Fibroblast of skin of back (primary cell): ENCODE measurements at places on chromosomes 2 and 18.

- no peak for DNase-seq
Measured at GRCh38 chr2:88027697-88028389, 11.5 kb upstream of the RNU2-63P start.

DNA sequence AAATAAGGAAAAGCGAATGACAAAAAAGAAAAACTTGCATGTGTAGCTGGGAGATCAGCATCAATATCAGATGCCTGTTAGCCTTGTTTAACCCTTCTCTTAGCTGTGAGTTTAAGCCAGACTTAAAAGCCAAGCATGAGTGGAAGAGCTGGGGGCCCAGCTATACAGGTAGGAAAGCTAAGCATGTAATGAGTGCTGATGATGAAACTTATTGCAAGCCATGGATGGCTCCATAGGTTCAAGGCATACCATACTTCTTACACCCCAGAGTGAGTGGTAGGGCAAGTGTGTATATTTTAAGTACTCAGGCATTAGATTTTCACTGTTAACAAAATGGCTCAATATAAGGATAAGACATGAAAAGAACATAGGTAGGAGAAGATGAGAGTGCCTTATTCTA, 28.0 kb downstream of the RBBP8 start:
- no peak for DNase-seq

- DNase-seq, result no peak
Measured at GRCh38 chr2:29110916-29111535, 4.2 kb upstream of the CLIP4 start.

DNA sequence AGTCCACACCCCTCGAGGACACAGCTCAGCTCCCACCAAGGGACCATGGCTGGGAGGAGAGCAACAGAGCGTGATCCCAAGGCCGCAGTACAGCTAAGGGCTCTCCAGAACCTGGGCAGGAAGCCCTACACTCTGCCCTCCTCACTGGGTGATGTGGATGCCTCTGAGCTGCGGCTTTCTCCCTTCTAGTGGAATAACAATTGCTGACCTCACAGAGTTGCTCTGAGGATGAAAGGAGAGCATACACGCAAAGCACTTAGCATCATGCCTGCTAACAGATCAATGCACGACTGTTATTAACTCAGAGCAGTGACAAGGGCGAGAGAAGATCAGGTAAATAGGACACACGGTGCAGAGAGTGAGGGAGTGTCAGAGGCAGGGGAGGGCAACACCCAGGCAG, 74.2 kb downstream of the ZFP36L2 start:
- DNase-seq, result no peak

GRCh38 chr2:236981701-236982485, 103.8 kb upstream of the COPS8 start:
- no peak for DNase-seq

GRCh38 chr18:33316146-33316587, 124.4 kb downstream of the CCDC178 start:
- no peak for DNase-seq

- DNase-seq, result no peak
Measured at GRCh38 chr2:62506421-62506750, 391 bp upstream of the TMEM17 start.

GRCh38 chr2:74010087-74010541, 25.4 kb downstream of the TET3 start:
- DNase-seq, result no peak

- no peak for DNase-seq
Measured at GRCh38 chr2:129724021-129724757, 255.3 kb upstream of the RAB6C start.

DNA sequence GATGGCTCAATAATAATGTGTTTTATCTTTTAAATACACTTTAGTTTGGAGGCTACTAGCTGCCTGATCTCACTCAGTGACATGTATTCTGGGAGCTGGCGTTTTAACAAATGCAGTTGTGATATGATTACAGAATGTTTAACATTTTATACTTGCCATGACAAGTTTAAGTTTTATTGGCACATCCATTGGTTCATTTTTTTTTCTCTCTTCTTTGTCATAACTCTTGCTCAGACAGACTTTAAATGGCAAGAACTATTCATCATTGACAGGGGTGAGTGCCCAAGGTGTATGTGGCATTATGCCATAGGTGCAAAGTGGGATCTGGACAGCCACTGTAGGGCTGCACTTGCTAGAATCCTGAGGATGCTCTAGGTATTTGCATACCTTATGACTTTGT, 72.1 kb upstream of the MYL1 start:
- no peak for DNase-seq

DNA sequence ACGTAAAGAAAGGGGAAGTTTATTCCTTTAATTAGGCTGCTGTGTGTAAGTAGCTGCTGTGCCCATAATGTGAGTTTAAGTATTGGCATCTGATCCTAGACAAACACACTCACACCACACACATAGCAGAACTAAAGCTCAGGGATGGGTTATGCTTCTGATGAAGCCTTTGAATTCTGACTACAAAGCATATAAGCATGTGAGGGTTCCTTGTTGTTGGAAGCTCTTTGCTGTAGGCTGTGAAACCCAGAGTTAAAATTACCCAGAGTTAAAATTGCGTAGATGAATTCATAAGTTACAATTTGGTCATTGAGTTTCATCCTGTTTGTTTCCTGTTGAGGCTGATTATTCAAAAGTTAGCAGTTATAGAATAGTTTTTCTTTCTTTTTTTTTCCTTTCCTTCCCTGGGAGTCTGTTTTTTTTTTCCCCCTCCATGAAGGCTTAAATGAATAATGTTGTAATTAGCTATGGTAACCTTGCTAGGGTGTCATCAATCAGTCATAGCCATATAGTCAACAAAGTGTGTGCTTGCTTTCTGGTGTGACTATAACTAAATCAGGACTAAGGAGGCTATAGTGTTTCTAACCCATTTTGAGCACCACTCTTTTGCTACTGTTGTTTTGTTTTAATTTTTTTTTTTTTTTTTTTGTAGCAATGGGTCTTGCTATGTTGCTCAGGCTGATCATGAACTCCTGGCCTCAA, 426.1 kb downstream of the PARD3B start:
- DNase-seq, result peak; percentile 8

GRCh38 chr2:39865751-39866150, 86.7 kb upstream of the THUMPD2 start:
- DNase-seq, result no peak

- DNase-seq, result no peak
Measured at GRCh38 chr2:217299590-217299989, 439.7 kb upstream of the TNP1 start.

- DNase-seq, result no peak
Measured at GRCh38 chr2:74233648-74234047, 35.2 kb downstream of the MTHFD2 start.

DNA sequence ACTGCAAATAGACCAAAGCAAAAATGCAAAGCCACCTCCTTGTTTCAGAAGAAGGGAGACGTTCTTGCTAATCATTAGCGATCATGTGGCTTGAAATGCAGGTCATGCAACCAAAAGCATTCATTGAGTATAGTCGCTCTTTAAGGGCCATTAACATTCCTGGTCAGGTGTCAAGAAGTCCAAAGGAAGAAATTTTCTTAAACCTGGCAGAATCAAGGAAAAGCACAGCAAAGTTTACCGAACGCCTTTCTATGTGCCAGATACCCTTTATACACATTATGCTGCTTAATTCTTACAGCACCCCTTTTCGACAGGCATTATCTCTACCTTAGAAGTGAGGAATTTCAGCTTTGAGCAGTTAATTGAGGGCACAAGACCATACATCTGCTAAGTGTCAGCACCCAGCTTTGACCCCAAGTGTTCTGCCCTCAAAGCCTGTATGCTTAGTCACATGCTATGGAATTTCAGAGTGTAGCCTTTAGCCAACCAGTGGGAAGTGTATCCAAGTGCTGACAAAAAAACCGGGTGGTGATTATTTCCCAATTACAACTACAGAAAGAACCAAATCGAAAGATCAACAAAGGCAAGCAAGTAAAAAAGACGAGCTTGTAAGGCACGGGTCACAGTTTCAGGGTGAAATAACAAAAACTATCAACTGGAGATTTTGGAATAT, 70.8 kb downstream of the EPHA4 start:
- DNase-seq, result peak; percentile 35
